ENCODE measurements at places on chromosomes 6 and 20. TPM values are rescaled to one million over a fixed set of nuclear protein-coding genes. Genes with fewer than 3 reads are reported as not detected.
A peak's percentile ranks its signal among the peaks of the same experiment; 100 is the strongest.

The PRR18 gene
- not detected for total RNA-seq

The MYT1 gene
- total RNA-seq, result not detected

The HAO1 gene
- total RNA-seq, result not detected

The HCK gene
- total RNA-seq, result 29.0 TPM

The PXMP4 gene
- total RNA-seq, result 3.3 TPM

DNA sequence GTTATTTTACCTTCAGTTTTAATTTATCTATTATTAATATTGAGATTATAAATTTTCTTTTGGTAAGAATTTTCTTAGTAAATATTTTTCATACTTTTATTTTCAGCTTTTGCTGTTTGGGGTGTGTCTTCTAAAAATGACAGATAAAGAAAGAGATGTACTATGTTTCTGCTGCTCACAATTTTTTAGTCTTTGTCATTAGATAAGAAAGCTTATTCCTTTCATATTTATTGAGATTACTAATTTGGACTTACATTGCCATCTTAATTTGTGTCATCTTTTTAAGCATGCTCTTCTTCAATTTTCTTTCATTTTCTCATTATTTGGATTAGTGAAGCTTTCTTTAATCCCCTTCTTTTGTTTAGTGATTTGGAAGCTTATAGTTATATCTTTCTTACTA, 13.6 kb upstream of the PHACTR2 start:
- H3K36me3 ChIP-seq, result no peaks in the 10 kb centered on the region
- H3K4me1 ChIP-seq, result no peaks in the 10 kb centered on the region
- no peak overlapping the region for H3K4me3 ChIP-seq
- no peak for DNase-seq

DNA sequence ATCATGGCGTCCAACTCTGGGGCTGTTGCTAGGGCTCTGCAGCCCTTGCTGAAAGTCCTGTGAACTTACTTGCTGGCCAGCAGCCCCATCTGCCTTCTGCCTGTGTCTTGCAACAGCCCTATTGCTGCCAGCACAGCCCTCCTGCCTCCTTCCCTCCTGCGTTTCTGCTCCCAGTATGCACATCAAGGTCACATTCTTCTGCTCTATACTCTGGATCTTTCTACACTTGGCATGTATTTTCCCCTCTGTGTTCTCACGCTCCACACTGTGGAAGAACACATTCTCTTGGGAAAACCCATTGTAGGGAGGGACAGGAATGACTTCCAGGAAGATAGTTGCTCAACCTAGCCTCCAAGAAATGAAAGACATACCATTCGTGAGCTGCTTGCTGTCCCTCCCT, 80.9 kb upstream of the PHACTR2 start:
- H3K4me3 ChIP-seq, result no peak overlapping the region
- H3K27ac ChIP-seq, result no peak overlapping the region
- H3K27me3 ChIP-seq, result no peaks in the 10 kb centered on the region
- peaks cover 38% of the 10 kb centered on the region for H3K4me1 ChIP-seq
- no peak for DNase-seq

- no peak overlapping the region for H3K4me3 ChIP-seq
- H3K27me3 ChIP-seq, result no peaks in the 10 kb centered on the region
- no peaks in the 10 kb centered on the region for H3K36me3 ChIP-seq
- peaks cover 47% of the 10 kb centered on the region for H3K4me1 ChIP-seq
- no peak overlapping the region for H3K27ac ChIP-seq
- DNase-seq, result no peak
These were observed 101.4 kb upstream of the PTPN1 start for GRCh38 chr20:50408526-50409364.

- peak within 1 kb of the TSS; percentile 14 for H3K4me3 ChIP-seq
- no peak for DNase-seq
- no peaks in the 10 kb centered on the region for H3K36me3 ChIP-seq
- H3K4me1 ChIP-seq, result peaks cover 14% of the 10 kb centered on the region
- H3K27ac ChIP-seq, result no peak within 1 kb of the TSS
These were observed at the start of gene HRH3 for GRCh38 chr20:62219992-62220665. Gene HRH3, minus strand, starts transcription at chr20:62220278. Its CDS starts 308 bp downstream, at chr20:62219970.

DNA sequence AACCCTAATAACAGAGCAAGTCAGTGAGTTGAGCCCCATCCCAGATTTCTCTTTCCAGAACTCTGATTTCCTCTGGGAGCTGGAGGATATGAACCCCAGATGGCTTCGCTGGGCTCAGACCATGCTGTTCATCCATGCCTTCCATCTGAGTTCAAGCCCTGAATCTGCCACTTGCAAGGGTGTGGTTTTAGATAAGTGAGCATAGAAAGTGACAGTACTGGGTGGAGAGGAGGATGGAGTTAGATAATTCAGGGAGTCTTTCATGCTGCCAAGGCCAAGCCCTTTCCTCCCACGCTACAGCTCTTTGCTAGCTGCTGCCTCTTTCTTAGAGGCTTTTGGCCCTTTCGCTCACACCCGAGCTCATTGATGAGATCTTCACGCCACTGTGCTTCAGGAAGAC, 57.2 kb upstream of the MAFB start:
- no peaks in the 10 kb centered on the region for H3K36me3 ChIP-seq
- no peak overlapping the region for H3K4me3 ChIP-seq
- H3K4me1 ChIP-seq, result peaks cover 50% of the 10 kb centered on the region
- no peak for DNase-seq
- no peak overlapping the region for H3K27ac ChIP-seq

DNA sequence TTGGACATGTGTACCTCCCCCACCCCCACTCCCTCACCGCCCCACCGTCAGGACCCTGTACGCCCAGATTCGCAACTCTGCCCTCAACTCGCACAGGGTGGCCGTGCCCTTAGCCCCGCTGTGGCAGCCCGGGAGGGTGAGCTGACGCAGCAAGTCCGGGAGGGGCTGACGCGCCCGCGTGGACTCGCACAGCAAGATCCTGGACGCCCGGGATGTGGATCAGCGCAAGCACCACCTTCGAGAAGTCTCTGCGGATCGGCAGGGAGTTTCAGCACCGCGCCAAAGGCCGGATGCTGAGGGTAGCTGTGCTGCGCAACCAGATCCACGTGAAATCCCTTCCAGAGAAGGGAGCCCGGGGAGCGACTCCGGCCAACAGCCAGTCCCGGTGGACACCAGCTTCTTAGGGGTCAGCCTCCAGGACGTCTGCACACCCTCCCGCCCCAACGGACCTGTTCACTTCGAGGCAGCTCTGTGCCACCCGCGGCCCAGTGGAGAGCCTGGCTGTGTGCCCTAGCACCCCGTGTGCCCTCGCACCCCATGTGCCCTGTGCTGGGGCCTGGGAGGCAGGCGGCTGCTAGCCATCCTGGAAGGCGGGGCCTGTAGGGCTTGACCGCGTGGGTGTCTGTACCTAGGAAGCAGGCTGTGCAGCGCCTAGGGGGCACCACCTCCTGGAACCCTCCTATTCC, 6.7 kb upstream of the GJA10 start:
- H3K27ac ChIP-seq, result no peak overlapping the region
- peak overlapping the region; percentile 38 for H3K4me3 ChIP-seq
- H3K36me3 ChIP-seq, result no peaks in the 10 kb centered on the region
- no peaks in the 10 kb centered on the region for H3K4me1 ChIP-seq
- H3K27me3 ChIP-seq, result no peaks in the 10 kb centered on the region
- DNase-seq, result no peak

DNA sequence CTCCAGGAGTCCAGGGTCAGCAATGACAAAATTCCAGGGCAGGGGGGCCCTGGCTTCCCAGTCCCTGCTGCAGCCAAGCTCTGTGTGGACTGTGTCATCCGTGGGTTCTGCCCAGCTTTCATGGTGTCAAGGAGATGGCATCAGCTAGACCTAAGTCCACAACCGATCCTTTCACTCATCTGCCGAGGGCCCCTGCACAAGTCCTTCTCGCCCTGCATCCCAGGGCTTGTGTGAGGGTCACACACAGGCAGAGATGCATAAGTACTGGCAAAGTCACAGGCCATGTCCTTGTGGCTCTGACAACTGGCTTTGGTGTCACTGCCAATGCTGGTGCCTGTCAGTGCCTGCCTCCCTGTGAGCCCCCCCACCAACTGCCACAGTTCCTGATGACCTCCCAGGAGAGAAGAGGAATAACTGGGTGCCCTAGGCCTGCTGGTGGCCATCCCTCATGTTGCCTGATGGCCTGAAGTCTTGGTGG, 181.4 kb upstream of the CST7 start:
- no peaks in the 10 kb centered on the region for H3K4me1 ChIP-seq
- no peaks in the 10 kb centered on the region for H3K36me3 ChIP-seq
- H3K27ac ChIP-seq, result no peak overlapping the region
- no peak overlapping the region for H3K4me3 ChIP-seq
- H3K27me3 ChIP-seq, result no peaks in the 10 kb centered on the region

DNA sequence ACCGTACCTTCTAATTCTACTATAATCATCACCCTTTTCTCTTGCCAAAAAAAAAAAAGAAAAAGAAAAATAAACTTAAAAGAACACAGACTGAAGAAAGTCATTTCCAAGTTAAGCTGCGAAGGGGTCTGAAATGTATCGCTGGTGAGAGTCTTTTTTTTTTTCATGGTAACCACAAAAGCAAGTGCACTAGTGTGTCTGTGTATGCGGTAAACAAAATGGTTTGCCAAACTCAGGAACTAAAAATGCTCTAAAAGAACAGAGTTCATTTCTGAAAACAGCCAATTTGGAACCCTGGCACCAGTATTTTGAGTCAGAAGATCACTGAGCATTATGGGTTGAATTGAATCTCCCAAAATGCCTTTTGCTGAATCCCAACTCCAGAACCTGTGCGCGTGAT, 46.6 kb downstream of the CDH4 start:
- no peaks in the 10 kb centered on the region for H3K27me3 ChIP-seq
- DNase-seq, result no peak
- no peak overlapping the region for H3K27ac ChIP-seq
- no peaks in the 10 kb centered on the region for H3K36me3 ChIP-seq

- no peak for DNase-seq
- H3K27ac ChIP-seq, result no peak overlapping the region
- H3K36me3 ChIP-seq, result no peaks in the 10 kb centered on the region
- H3K4me1 ChIP-seq, result no peaks in the 10 kb centered on the region
- H3K27me3 ChIP-seq, result no peaks in the 10 kb centered on the region
These were observed 374.8 kb upstream of the EPHA7 start for GRCh38 chr6:93794166-93794565.

DNA sequence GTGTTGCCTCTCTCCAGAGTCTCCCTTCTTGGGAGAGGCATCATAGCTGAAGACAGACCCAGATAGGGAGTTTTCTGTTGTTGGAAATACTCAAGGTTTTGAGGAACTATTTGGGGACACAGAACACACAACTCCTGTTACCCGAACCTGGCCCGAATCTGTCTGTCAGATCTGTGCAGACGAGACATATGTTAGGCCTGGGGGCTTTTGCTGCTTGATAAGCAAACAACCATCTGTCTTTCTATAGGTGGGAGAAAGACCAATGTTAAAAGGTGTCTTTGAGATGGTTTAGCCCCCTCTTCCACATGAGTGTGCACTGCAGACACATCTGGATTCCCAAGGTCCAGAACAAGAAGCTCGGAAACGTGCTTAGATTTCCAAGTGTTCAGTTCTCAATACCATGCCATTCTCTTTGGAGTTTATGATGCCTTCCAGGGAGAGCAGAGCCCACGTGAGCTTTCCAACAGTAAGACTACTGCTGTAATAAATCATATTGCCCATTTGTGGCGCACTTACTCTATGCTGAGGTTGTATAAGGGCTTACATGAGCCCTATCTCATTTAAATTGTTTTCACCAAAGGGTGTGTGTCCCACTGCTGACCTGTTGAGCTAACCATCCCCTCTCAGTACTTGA, 3.8 kb upstream of the STX16 start:
- no peak overlapping the region for H3K4me3 ChIP-seq
- H3K4me1 ChIP-seq, result peaks cover 38% of the 10 kb centered on the region
- H3K27me3 ChIP-seq, result no peaks in the 10 kb centered on the region
- no peak for DNase-seq
- no peaks in the 10 kb centered on the region for H3K36me3 ChIP-seq

GRCh38 chr20:12287575-12287974, 369.9 kb downstream of the BTBD3 start:
- no peaks in the 10 kb centered on the region for H3K27me3 ChIP-seq
- H3K27ac ChIP-seq, result no peak overlapping the region
- no peak overlapping the region for H3K4me3 ChIP-seq

DNA sequence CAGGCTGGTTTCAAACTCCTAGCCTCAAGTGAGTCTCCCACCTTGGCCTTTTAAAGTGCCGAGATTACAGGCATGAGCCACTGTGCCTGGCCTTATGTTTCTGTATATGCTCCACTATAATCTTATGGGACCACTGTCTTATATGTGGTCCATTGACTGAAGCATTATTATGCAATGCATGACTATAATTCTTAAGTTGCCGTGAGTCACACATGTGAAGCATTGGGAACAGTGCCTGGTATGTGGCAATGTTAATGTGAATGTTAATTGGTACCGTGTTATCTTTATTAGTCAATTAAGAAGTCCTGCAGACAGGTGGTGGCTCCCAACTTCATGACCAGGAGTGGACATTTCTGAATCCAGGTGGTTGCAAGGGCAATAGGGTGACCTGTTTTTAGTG, 14.7 kb upstream of the ASXL1 start:
- no peak for DNase-seq
- no peaks in the 10 kb centered on the region for H3K27me3 ChIP-seq
- H3K4me3 ChIP-seq, result no peak overlapping the region
- H3K4me1 ChIP-seq, result peaks cover 11% of the 10 kb centered on the region
- H3K36me3 ChIP-seq, result no peaks in the 10 kb centered on the region

GRCh38 chr6:157530126-157530525, 149.1 kb downstream of the ZDHHC14 start:
- H3K36me3 ChIP-seq, result no peaks in the 10 kb centered on the region
- DNase-seq, result no peak
- H3K4me1 ChIP-seq, result peaks cover 24% of the 10 kb centered on the region

- no peaks in the 10 kb centered on the region for H3K27me3 ChIP-seq
- no peaks in the 10 kb centered on the region for H3K36me3 ChIP-seq
- H3K4me1 ChIP-seq, result no peaks in the 10 kb centered on the region
These were observed 10.3 kb upstream of the CTAGE9 start for GRCh38 chr6:131721161-131721560.

- H3K27me3 ChIP-seq, result peaks cover 5% of the 10 kb centered on the region
- no peak for DNase-seq
- no peak overlapping the region for H3K27ac ChIP-seq
- no peaks in the 10 kb centered on the region for H3K4me1 ChIP-seq
These were observed 5.1 kb downstream of the C6orf132 start for GRCh38 chr6:42137194-42137753.

DNA sequence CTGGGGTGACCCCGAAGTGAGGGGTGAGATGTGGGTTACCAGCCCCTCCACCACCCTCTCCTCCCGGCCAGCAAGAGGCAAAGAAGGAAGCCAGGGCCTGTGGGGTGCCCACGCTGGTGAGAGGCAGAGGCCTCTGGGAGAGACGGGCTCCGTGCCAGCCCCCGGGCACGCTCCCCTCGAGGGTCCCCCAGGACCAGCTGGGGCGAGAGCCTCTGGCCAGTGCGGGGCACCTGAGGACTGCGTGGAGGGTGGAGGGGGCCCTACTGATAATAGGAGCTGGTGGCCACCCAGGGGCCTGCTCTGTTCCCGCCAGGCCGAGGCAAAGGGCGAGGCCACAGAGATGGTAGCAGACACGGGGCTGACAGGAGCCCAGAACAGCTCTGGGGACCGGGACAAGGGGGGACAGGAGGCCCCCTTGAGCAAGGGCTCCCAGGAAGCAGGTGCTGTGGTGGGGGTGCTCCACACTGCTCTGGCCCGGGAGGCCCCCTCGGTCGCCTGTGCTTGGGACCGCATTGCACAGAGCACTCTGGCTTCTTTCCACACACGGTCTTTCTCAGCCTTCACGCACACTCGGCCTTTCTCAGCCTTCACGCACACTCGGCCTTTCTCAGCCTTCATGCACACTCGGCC, 226.9 kb downstream of the TTLL2 start:
- DNase-seq, result no peak
- H3K4me1 ChIP-seq, result peaks cover 24% of the 10 kb centered on the region
- H3K36me3 ChIP-seq, result no peaks in the 10 kb centered on the region
- H3K27me3 ChIP-seq, result no peaks in the 10 kb centered on the region
- peak overlapping the region; percentile 73 for H3K27ac ChIP-seq
